ENCODE measurements at places on chromosomes 2 and 18.

- no peak for DNase-seq
Measured at GRCh38 chr2:232873292-232873908, 3.3 kb downstream of the SNORC start.

DNA sequence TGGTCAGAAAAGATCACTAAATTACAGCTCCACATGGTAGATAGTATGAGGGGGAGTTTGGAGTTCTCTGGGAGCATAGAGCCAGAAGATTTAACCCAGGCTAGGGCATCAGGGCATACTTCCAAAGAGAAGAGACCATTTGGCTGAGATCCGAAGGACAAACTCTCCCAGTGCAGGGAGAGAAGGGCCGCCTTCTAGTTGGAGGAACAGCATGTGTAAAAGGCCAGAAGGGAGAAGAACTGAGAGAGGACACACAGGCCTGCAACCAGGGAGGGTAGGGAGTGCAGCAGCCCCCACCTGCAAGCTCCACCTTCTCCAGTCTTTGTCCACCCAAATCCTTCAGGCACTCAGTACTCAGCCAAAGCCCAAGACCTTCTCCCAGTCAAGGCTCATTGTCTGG, 182.0 kb downstream of the GFPT1 start:
- DNase-seq = no peak

- no peak for DNase-seq
Measured at GRCh38 chr18:22985250-22985649, 52.1 kb downstream of the RBBP8 start.

DNA sequence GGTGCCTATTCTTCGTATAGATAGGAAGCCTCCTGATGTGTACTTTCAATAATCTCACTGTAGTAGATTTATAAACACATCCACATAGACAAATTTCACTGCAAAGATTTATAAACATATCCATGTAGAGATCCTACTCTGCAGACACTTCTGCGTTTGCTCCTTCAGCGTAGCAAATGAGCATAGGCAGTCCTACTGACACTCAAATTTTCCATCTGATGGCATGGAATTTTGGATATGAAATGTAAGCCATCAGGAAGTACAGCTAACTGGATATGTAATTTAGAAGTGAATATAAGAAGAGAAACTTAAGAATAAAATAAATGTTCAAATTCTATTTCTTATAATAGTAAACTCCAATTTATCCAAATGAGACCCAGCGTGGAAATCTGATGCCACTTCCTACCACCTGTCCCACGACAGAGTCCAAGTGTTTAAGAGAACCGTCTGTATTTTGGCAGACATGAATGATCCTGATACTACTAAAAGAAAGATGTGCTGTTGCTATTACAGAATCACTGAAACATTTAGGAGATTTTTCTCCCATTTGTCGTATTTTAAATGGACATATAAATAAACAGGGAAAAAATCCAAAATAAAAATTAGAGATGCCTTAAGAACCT, 86.0 kb downstream of the DTNA start:
- DNase-seq = no peak

Data from foreskin melanocyte (primary cell).